Motor neuron (in vitro differentiated cells): ENCODE measurements at places on chromosomes 12 and 14.

- ATAC-seq, result no peak
These were observed 59.6 kb downstream of the PPFIA2 start for GRCh38 chr12:81699551-81699950.

DNA sequence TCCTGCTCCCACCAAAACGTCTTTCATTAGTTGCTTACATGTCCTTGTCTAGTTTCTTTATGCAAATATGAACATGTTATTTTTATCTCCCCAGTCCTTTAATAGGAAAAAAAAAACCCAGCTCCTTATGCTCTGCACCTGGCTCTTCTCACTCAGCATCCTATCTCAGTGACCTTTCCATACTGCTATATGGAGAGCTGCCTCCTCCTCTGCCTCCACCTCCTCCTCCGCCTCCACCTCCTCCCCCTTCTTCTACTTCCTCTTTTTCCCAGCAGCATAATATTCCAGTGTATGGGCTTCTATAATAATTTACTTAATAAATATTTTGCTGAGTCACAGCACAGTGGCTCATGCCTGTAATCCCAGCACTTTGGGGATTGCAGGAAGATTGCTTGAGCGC, 31.5 kb downstream of the ABCB9 start:
- no peak for ATAC-seq

DNA sequence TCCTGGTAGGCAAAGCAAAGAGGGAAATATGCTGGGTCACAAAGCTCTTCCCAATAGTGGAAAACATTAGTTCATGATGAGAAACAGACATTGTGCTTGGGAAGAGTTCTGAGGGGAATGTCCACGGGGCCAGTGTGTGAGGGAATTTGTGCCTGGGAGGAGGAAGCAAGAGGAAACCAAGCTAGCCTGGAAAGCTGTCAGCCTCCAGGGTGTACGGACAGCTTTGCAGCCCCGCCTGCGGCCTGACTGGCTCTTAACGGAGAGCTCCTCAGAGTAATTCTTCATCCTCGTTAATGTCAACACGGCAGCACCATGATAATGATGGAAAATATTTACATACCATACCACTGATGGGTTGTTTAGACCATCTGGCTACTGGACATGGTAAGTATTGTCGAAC, 32.4 kb downstream of the PITPNM2 start:
- no peak for ATAC-seq

- ATAC-seq, result no peak
These were observed 181.6 kb downstream of the CALM1 start for GRCh38 chr14:90578283-90578985.

- ATAC-seq, result no peak
These were observed 38.7 kb upstream of the SGPP1 start for GRCh38 chr14:63766611-63767010.

DNA sequence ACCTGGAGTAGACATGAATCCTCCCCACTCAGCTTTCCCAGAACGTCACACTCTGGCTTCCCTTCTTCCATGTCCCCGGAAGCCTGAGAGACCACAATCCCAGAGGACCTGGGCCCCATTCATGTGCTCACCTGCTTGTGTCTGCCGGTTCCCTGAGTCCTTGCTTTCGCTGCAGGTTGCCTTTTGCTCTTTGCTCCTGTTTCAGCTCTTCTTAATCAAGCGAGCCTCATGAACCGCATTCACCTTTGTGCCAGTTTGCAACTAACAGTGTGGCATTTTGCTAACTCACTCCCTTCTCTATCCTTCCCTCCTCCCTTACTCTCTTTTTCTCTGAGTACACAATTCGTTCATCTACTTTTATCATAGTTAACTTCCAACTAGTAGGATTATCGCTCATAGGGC, 23.1 kb downstream of the ENTPD5 start:
- ATAC-seq, result no peak

DNA sequence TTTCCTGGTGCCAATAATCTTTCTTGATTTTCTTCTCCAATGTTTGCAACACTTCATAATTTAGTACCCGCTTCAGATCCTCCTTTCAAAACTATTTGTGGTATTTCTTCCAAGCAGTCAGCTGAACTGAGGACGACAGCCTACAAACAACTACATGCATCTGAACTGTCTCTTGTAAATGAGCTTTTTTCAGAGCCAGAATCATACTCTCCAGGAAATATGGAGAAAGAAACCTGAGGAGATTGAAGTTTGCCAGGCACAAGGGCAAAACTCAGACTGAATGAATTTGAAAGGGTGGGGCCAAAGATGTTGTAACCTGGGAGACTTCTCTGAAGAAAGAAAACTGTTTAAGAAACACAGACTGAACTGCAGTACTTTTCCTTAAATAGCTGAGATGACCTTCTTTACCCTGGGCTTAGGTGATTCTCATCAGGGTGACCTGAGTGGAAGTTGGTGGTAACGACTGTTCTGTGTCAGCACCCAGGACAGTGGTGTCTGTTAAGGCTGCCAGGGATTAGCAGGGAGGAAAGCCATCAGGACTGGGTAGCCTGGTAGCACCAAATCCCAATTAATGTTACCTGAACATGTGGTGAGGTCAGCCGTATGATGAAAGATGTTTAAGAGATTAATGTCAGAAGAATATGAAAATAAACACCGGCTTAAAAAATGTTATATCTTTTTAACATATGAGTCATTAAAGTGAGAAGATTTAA, 95.0 kb downstream of the TGFB3 start:
- ATAC-seq, result no peak

GRCh38 chr12:109863847-109864712, 16.3 kb downstream of the GLTP start:
- peak; percentile 81 for ATAC-seq

- peak; percentile 91 for ATAC-seq
These were observed at the start of gene KITLG for GRCh38 chr12:88580051-88580871. Gene KITLG (minus strand): TSS chr12:88580471. CDS start chr12:88580278, 193 bp downstream.

DNA sequence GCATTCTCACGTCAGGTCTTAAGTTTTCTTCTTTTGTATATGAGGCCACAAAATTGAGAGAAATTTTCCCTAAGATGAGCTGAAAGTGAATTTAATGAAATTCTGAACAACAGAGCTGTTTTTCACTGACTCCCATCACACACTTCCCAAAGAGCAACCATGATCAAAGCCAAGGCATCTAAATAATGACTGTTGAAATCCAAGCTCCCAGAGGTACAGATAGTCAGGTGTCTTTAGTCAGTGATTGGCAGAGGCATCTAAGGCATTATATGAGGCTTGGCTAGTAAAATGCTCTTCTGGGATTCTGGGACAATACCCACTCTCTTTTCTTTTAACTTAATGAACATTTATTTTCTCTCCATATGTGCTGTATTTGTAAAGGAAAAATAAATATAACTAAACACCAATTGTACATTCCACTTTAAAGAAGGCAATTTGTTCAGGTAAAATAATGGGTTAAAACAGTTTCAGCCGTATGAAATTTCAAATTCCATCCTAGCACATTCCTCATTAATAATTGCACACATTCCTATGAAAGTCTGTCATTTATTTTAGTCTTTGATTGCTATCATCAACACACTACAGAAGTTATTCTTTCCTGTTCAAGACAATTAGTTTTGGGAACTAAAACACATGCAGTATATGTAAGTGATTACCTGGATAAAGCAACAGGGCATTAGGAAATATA, 871 bp upstream of the SSTR1 start:
- ATAC-seq, result no peak

GRCh38 chr14:77375973-77376770, 722 bp downstream of the TMED8 start:
- ATAC-seq, result peak; percentile 21

DNA sequence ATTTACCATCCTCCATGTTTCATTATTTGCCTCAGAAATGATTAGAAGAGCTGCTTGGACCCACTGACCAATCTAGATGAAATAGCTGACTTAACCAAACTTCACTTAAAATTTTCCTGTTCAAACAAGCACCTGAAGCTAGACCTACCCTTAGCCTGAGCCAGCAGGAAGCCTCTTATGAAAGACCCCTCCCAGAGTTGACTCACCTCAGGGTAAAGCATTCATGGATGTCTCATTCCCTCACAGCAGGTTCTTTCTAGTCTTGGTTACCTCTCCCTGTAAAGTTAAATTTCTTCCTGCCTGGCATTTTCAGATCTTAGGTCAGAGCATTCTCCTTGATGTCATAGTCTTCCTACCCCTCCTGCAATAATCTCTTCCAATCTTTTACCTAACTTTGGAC, 1209.8 kb downstream of the FLRT2 start:
- no peak for ATAC-seq

DNA sequence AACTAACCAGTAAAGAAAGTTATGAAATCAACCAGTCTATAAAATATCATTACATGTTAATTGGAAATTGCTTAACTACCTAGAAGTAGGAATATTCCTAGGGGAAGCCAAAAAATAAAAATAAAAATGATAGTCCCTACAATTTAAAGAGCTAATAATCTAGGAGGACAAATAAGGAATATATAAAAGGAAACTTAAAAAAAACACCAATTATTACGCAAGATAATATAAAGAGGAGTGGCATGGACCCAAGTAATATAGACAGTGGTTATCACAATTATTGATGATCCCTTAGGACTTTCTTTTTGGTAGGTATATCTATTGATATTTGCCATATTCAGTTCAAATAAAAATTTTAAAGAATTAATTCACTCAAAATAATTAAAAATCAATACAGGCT, 498.7 kb downstream of the SOX5 start:
- no peak for ATAC-seq

DNA sequence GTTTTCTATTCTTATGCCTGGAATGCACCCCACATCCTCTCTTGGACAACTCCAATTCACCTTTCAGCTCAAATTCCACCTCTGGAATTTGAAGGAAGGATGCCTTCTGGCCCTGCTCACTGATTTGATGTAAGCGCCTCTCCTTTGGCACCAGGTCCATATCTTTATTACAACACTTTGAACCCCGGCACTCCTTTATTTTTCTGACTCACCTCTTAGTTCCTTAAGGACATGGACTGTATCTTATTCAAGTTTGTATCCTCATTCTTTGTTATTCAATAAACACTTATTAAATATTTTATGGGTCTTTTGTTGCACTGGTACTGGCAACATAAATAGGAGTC, 3.1 kb downstream of the GALC start:
- no peak for ATAC-seq

DNA sequence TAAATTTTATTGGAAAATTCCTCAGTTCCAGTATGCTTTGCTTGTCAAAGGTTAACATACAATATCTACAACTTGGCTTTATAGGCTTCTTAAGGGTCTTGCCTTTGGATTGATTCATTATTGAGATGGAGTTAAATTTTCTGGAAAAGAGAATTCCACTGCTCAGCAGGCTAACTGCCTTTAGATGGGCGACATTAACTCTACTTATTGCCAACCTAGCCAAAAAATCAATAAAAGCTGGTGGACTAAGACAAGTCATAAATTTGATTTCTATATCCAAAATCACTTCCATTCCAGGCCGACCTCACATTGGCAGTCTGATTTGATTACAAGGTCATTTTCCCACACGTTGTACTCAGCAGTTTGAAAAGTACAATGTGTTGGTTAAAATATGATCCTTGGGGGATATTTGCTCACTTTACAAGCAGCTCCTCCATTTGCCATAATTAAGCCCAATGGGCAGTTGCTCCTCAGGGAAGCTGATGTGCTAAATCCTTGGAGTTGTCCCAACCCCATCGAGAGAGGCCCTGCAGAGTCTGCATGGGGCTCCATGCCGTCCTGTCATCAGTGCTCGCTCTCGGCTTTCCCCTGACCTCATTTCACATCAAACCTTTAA, 36.1 kb upstream of the CRY1 start:
- no peak for ATAC-seq

- ATAC-seq, result no peak
These were observed 48.6 kb upstream of the PCNX1 start for GRCh38 chr14:70858641-70859040.

DNA sequence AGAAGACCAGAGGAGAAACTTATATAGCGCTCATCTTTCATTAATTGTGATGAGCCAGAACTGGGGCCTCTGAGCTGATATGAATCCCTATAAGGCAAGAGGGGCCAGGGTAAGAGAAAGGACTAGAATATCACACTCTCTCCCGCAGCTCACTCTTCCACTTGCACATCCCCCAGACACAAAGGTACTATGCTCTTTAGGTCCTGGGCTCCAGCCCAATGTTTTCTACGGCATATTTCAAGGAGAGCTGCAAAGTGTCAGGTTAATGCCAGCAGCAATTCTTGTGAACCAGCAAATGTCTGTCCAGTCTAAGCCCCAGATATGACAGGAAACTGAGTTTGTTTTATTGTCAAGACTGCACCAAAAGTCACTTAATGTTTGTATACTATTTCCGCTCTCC, 29.4 kb downstream of the PPP2R5E start:
- ATAC-seq, result no peak

DNA sequence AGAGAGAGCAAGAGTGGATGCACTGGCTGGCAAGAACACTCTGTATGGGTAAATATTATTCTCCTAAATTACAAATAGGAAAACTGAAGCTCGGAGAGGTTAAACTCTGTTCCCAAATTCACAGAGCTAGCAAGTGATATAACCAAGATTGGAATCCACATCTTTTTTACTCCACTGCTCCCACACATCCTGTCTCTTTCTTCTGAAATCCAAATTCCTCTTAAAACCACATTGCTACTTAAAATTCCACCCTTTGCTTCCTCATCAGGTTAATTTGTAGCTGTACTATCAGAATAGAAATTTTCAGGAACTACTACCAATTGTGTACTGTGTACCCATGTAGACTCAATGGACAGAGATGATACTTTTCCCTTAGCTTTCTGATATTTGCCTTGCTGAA, 74.4 kb downstream of the ARMH4 start:
- ATAC-seq, result no peak

- ATAC-seq, result peak; percentile 99
These were observed 6.0 kb upstream of the SLC6A12 start for GRCh38 chr12:219891-220352.

DNA sequence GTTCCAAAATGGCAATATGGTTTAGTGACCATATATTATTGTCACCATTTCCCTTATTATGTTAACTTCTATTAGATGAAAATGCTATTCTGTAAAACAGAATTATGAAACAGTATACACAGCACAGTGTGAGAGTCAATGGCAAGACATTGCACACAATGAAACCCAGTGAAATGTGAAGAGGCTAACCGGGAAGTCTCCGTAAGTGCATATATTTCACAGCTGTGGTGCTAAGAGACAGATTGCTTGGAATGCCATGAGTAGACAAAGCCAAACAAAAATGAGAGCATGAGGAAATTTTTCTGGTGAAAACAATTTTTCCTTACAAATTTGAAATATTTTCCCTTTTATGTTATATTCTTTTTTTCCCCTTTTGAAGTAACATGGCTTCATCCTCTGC, 49.4 kb downstream of the DYRK2 start:
- no peak for ATAC-seq

GRCh38 chr12:94699801-94700200, 49.4 kb upstream of the TMCC3 start:
- ATAC-seq, result no peak

- ATAC-seq, result peak; percentile 26
These were observed 88.3 kb downstream of the LRP6 start for GRCh38 chr12:12178559-12178958.

GRCh38 chr14:67856827-67857226, 37.2 kb downstream of the RAD51B start:
- no peak for ATAC-seq

DNA sequence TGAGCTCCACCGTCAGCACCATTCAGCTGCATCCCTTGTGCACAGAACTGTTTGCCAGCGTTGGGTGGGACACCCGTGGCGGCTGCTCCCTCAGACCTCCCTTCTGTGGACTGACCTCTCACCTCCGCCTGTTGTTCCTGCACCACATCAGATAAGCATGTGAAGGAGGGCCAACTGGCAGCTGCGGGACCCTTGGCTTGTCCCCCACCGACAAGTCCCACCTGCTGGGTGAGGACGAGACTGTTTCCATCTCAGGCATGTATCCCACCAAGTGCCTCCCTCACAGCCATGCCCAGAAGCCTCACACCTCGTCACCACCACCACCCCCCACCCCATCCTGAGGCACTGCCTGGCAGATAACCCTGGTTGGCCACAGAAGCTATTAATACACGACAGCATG, 18.6 kb upstream of the TEAD4 start:
- ATAC-seq, result no peak
